Hypothalamus (tissue), 51 donors: ENCODE measurements at places on chromosomes 6 and 20.
A peak's percentile ranks its signal among the peaks of the same experiment; 100 is the strongest.

GRCh38 chr6:35624341-35625070 lies 64.2 kb downstream of the FKBP5 start:
- no peak for DNase-seq

GRCh38 chr6:129663531-129663930 lies 46.4 kb downstream of the ARHGAP18 start:
- no peak for DNase-seq

- no peak for DNase-seq
Measured at GRCh38 chr6:56288347-56288746, 41.0 kb upstream of the COL21A1 start.

DNA sequence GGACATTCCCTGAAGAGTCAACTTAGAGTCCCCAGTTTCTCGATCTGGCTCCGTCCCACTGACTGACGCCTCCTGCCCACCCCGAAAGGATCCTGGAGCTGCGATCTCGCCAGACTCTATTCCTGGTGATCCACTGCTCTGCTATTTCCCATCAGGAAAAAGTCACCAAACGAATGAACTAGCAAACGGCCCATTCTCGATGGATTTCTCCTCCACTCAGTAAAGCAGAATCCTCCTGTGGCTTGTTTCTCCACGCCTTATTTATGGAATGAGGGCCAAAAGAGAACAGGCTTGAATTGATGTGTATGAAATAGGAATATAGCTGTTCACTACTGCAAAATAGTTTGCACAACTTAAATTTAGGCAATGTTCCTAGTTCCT lies 5.4 kb downstream of the NKX2-4 start:
- DNase-seq: no peak

DNA sequence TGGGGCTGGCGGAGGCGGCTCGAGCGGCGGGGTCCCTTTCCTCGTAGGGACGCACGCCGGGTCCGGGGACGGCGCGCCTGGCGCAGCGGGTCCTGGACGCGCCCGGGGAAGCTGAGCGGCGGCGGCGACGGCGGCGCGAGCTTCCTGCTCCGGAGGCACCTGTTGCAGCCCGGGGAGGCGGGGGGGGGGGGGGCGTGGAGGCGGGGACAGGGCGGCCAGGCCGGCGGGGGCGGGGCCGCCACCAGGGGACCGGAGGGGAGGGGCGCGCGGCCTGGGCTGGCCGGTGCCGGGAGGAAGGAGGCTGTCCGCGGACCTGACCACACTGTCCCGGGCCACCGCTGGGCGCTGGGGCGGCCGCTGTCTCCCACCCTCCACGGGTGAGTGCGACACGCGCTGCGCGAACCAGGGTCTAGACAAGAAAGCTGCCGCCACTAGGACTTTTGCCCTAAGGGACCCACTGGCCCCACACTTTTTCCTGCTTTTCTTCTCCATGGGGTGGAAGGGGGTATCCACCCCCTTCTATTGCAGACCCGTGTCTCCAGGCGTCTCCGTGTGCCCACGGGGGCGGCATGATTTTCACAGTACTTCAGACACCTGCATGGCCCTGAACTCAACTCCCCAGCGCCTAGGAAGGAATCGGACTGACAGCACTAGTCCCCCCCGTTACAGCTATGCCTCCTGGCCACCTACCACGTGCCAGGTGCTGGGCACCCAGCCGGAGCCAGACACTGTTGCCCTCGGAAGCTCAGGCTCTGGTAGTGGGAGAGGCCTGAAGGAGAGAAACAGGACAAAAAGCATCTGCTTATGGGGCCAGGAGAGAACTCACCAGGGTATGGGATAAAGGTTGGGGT lies at the start of gene NFATC2:
NFATC2 (minus strand) TSS at position 149 of the 851 bp plus-strand sequence. CDS start 220 bp downstream, outside the sequence.
- DNase-seq: no peak

DNA sequence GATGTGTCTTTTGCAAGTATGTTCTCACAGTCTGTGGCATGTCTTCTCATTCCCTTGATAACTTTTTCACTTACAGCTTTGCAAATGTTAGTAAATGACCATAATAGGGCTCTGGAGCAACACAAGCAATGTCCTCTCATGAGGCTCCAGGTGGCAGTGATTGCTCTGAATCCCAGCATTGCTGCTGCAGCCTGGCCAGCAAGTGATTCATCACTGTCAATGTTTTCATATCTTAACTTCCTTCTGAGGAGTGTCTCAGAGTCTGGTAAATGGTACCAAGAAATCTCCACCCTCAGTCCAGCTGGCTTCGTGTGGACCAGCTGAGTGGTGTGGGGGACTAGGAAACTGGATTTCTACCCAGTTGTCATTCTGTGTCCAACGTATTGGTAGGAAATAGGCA lies 139.6 kb downstream of the MYLK4 start:
- DNase-seq: peak; percentile 15

- no peak for DNase-seq
Measured at GRCh38 chr6:89242574-89243330, 25.6 kb upstream of the GABRR1 start.

- DNase-seq: peak; percentile 59
Measured at GRCh38 chr6:11241793-11242201, 9.3 kb upstream of the NEDD9 start.

DNA sequence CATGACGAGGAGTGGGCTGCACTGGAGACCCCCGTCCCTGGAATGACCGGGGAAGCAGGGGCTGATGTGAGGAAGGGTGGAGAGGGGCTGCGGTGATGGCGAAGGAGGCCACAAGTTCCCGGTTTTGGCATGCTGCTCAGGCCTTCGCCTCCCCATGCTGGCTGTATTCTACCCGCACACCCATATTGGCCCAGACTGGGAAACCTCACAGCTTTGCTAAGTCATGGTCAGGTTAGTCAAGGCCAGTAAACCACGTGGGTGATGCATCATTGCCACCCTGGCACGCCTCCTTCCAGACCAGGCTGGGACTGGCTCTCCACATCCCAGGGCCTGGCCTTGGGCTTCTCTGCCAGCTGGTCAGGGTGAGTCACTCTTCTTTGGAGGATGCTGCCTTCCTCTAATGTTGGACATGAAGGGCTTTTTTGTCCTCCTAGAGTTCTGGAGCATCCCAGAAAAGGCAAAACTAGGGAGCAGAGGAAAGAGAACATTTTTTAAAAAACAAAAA lies 53.8 kb downstream of the PCNA start:
- DNase-seq: no peak

DNA sequence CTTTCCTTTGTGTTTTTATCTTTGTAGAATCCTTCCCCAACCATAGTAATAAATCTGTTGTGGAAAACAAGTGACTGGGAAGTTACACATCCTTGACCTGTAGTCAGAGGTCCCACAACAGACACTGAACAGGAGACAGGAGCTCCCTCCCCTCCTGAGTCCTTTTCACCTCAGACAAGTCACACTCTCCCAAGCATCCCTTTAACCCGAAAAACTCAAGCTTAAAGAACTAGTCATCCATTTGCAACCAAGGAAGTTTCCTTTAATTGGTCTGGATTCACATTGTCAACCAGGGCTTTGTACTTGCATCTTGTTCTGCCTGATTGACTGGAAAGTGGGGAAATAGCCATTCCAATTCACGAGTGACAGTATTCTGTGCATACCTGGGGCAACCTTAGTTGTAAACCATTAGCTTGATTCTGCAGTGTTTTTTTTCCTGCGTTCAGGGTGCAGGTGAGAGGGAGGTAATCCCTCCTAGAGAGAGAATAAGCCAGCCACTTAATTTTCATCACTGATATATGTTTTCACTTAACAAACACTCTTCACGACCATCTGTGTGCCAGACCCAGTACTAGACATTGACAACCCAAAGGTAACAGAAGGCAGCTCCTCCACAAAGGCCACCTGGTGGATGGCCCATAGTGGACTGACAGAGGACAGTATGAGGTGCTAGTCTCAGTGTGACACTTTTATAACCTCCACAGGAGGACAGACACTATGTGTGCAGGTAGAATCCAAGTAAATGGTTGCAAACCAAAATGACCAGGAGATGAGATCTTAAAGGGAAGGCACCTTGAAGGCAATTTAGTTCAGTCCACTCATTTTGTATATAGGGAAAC lies 112.4 kb downstream of the SLX4IP start:
- no peak for DNase-seq

- DNase-seq: no peak
Measured at GRCh38 chr6:7021301-7021700, 86.5 kb upstream of the RREB1 start.

DNA sequence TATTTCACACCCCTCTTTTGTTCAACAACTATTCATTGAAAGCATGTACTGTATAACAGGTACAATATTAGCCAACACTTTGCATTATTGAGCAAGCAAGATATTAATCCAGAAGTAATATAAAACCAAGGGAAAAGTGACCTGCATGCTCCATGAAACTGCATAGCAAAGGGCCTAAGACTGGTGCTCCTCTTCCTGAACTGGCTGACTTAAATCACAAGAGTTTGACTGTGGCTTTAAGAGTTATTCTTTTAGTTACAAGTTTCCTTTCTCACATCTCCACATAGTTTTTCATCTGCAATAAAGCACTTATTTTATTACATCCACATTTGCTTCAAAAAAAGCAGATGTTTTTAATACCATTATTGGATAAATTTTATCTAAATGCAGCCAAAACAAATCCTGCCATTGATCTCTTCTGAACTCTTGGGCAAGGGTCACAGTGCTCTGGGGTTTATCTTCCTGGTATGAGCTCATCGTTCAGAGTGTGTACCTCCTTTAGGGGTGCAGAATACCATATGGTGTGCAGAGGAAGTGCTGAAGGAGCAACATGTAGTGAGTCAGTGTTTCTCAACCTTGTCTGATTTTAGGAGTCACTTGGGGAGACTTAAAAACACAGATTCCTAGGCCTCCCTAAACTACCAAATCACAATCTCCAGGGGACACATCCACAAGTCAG lies 1225.9 kb upstream of the MAP3K7 start:
- no peak for DNase-seq

- no peak for DNase-seq
Measured at GRCh38 chr6:89120371-89120770, 2.5 kb upstream of the SRSF12 start.

DNA sequence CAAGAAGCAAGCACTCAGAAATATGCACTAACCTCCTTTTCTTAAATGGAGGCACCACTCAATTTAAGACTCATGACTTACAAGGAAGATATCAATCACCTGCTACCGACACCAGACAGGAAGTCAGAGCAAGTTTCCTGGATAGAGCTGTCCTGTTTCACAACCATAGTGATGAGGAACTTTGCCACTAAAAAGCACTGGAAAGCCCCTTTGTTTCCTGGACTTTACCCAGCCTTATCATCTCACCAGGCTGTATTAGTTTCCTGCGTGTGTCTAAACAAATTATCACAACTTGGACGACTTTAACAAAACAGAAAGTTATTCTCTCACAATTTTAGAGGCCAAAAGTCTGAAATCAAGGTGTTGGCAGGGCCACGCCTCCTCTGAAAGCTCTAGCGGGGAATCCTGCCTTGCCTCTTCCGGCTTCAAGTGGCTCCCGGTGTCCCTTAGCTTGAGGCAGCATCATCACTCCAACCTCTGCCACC lies 253.8 kb upstream of the STXBP5 start:
- no peak for DNase-seq

DNA sequence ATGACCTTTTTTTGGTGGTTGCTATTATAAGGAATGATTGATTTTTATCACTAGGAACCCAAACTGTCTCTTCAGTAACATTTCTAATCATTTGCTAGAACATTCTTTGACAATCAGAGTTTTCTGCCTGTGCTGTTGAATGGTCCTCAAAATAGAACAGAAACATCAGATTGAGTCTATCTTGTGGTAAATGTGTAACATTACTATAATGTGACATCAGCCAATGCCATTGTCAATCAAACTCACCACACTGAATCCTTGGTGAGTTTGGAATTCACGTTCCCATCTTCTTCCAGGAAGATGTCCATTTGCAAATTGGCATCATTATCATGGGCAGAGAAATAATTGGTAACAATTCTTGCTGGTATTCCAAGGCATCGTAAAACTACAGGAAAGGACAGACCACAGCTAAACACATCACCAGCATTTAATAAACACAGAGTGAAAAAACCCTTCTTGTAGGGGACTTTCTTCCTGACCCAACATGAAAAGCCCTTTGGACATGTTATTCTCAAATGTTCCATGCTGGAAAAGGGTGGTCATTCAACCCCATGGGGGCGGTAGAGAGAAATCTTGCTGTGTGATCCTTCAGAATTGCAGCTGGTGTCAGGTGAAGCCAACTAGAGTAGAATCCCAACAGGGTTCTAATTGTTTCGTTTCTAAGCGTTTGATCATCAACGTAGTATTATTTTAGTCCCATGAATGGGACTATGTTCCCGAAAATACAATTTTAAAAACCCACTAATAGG lies 98.5 kb downstream of the F13A1 start:
- DNase-seq: no peak

DNA sequence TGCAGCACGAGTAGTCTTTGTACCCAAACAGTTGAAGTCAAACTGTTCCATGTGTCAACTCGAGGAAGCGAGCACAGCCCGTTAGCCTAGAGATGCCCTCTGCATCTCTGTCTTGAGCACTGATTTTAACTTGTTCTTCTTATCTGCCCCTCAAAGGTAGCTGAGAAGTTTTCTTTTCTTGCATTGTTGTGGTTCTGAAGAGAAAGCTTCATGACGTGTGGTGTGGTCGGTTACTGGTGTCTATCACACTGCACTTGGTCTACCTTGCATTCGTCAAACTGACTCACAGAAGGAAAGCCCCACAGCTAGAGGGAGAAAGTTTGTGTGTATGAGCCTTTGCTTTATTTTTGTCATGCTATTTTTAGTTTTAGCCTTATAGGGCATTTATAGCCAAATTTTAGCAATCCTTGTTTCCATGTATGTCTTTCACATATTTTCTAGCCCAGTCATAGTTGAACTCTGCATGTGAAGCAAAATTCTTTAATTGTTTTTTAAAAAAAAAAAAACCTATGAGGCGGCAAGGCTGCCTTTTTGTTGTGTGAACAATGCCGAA lies 115.1 kb downstream of the JAG1 start:
- no peak for DNase-seq

GRCh38 chr20:48107560-48107959 lies 322.3 kb upstream of the SULF2 start:
- DNase-seq: no peak

- DNase-seq: no peak
Measured at GRCh38 chr20:51393571-51393970, 148.9 kb downstream of the NFATC2 start.

DNA sequence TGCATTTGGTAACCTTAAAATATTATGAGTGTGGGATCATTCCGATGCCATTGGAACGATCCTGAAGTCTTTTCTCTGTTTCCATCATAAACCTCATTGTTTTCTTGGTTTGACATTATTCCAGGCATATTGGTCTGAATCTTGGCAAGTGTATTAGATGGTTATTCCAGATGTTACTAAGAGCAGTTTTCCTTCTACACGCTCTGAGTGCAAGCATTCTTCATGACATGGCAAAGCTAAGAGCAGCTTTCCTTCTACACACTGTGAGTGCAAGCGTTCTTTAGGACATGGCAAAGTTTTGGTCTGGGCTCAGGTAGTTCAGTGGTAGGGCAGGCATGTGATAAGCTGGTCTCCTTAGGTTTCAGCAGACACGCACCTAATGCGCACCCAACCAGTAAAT lies 53.0 kb downstream of the SMOC2 start:
- no peak for DNase-seq

DNA sequence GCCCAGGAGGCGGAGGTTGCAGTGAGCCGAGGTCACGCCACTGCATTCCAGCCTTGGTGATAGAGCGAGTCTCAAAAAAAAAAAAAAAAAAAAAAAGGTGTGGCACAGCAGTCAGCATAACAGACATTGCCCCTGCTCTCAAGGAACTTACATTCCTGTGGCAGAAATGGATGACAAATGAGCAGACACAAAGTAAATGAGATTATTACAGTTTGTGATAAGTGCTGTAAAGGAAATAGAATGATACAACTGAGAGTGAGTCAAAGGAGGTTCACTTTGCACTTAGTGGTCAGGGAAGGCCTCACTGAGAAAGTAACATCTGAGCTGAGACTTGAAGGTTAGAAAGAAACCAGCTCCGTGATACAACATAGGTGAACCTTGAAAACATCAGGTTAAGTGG lies 36.4 kb downstream of the CEP250 start:
- DNase-seq: no peak

GRCh38 chr20:18263723-18264122 lies 24.6 kb upstream of the ZNF133 start:
- DNase-seq: no peak
